GM19239 (cell line): ENCODE measurements at places on chromosomes 4 and X.

GRCh38 chr4:152328582-152328981, 207.3 kb downstream of the FBXW7 start:
- DNase-seq: no peak

DNA sequence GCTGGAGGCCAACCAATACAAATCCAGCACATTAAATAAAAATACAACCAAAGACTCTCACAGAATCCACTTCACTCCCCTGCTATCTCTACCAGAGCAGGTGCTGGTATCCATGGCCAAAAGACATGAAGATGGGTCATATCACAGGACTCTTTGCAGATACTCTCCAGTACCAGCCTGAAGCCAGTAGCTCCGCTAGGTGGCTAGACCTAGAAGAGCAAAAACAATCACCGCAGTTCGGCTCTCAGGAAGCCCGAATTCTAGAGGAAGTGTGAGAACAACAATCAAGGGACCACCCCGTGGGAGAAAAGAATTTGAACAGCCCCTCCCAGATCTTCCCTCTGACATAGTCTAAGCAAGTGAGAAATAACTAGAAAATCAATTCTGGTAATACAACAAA, 20.2 kb downstream of the CLIC2 start:
- DNase-seq: no peak

DNA sequence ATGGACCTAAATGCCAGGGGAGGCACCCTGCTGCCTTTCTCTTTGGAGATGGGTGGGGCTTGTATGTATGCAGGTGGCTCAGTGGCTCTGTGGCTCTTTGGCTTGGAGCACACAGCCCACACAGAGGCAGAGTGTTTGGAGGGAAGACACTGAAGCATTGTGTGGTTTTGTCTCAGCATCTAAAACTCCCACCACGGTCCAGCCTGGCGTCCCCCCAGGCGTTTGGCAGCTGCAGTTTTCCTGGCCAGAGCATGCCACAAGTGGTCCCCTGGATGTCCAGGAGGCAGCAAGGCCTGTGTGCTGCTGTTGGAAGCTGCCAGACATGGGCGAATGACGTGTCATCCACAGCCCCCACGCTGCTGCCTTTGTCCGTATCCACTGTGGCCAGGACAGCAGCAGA, 32.2 kb upstream of the PSAPL1 start:
- DNase-seq: no peak

DNA sequence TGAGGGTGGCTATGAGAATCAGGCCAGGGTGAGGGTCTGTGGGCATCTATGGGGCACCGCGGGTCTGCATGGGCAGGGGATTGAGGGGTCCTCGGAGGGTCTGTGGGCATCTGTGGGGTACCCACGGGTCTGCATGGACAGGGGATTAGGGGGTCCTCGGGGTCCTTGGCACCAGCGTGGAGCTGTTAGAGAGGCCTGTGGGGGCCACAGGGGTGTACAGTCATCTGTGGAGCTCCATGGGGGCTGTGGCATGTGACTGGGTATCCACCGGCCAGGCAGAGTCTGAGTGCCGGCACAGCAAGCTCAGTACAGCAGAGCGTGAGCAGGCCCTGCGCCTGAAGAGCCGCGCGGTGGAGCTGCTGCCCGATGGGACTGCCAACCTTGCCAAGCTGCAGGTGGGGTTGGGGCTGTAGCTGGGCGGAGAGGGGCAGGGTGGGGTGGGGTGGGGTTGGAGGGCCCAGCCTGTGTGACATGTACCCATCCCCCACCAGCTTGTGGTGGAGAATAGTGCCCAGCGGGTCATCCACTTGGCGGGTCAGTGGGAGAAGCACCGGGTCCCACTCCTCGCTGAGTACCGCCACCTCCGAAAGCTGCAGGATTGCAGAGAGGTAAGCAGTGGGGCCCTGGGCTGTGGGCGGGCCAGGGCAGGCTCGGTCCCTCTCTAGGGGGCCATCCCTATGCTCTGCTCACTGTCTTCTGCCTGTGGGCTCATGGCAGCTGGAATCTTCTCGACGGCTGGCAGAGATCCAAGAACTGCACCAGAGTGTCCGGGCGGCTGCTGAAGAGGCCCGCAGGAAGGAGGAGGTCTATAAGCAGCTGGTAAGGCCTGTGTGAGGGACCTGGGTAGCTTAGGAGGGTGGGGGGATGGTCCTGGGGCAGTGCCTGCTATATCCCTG, 12.9 kb downstream of the CCDC22 start:
- DNase-seq: no peak
